ENCODE measurements at places on chromosomes 3 and 15.

DNA sequence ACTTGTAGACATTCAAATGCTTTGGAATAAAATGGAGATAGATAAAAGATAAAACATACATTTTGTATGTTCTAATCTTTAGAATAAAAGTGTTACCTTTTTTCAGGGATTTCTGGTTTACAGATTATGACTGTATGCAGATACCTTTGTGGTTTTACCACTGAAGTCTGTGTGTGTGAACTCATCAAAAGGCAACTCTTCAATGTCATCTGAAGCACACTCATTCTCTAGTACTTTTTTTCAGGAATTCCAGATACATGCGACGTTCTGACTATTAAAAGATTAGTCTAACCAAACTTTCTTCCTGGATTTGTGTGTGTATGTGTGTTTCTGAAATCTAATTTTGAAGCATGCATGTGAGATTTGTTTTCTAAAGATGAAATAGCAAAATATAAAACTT lies 188.6 kb downstream of the NLGN1 start:
- peak; percentile 10 for DNase-seq

GRCh38 chr15:98834976-98835375 lies 172.6 kb downstream of the PGPEP1L start:
- DNase-seq: no peak

- DNase-seq: no peak
Observed at GRCh38 chr3:57158813-57159738, 6.1 kb downstream of the IL17RD start.

DNA sequence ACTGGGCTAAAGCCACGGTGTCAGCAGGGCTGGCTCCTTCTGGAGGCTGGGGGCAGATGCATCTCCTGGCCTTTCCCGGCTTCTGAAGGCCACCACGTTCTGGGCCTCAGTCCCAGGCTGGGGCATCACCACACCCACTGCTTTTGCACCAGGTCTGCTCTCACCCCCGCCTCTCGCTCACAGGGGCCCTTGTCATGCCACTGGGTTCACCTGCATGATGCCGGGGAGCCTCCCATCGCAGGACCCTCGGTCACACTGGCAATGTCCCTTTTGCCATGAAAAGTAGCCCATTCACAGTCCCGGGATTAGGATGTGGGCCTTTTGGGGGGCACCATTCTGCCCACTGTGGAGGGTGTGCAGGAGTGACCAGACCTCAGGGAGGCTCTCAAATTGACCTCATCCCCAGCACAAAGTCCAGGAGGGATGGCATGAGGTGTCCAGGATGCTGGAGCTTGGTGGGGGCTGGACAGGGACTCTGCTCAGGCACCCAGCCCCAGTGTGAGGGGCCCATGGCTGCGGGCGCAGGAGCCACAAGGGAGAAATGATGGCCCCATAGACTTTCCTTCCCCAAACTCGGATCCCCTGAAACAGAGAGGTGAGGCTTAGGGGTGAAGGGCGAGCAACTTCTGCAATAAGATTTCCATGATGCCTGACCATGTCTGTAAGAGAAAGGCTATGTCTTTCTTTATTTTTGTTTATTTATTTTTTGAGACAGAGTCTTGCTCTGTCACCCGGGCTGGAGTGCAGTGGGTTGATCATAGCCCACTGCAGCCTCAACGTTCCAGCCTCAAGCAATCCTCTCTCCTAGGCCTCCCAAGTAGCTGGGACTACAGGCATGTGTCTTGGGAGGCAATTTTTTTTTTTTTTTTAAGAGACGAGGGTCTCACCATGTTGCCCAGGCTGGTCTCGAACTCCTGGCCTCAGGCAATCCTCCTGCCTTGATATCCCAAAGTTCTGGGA lies 189.1 kb downstream of the GOLGA6L6 start:
- no peak for DNase-seq

GRCh38 chr15:26070095-26070532 lies 207.0 kb upstream of the ATP10A start:
- no peak for DNase-seq

GRCh38 chr3:197507081-197507480 lies 48.7 kb downstream of the BDH1 start:
- DNase-seq: no peak

Measured in NCI-H510A treated with DMSO at 0.1 percent for 48 hours (cell line).